Activated CD4-positive, CD25-positive, alpha-beta regulatory T cell (primary cell): ENCODE measurements at places on chromosomes 11 and 22.
A peak's percentile ranks its signal among the peaks of the same experiment; 100 is the strongest.

DNA sequence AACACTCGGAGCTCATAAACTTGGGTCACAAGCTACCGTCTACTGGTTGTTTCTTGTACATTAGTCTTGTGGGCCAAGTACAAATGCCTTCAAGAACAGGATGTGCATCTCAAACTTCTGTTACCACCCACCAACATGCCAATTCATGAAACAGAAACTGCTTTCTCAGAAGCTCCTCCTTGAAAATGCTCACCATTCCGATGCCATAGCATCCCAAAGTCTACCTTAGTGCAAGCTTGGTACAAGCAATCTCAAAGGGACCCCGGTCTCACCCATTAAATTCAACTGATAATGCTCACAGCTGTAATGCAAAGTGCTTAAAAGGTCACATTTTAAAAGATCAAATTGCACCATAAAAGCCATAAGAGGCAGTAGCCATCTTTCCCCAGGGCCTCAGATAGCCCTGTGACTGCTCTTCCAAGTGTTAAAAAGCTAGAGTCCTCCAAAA, 31.8 kb upstream of the CCDC34 start:
- DNase-seq, result no peak

DNA sequence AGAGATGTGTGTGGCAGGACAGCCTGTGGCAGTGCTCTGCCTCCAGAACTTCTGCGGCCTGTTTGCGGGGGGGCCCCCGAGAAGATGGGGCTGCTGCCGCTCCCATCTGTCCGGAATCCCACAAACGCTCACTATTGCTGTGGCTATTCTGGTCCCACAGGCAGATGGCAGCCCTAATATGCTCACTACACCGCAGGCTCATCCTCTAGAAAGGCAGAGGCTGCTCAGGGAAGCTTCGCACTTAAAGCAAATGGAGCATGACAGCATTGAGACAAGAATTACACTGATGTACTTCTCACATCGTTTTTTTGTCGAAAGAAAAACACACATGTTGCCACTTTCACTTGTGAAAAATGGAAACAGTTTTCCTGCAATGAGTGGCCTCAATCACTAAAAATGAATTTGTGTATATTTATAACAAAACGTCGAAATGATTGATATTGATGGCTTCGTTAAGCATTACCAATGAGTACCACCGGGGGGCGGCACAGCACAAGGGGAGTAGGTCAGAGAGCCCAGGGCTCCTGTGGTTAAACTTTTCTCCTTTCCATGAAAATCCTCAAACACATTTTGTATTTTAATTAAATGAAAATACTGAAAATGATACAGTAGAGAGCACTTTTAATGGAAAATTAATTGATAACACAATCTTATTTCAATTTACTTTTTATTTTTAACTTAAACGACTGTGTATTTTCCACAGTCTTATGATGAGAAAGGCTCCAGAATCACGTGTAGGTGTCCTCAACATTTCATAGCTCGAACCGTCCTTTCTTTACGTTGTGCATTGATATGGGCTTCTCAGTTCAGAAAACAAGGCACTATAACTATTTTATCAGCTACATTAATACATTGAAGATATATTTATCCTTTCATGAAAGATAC, 69.1 kb downstream of the CTTN start:
- DNase-seq, result no peak

- no peak for DNase-seq
These were observed 64.6 kb downstream of the ARHGEF12 start for GRCh38 chr11:120400564-120401364.

- no peak for DNase-seq
These were observed at the start of gene NOX4 for GRCh38 chr11:89490981-89491690. NOX4 (minus strand) TSS chr11:89491375; CDS start chr11:89491246, 129 bp downstream.

DNA sequence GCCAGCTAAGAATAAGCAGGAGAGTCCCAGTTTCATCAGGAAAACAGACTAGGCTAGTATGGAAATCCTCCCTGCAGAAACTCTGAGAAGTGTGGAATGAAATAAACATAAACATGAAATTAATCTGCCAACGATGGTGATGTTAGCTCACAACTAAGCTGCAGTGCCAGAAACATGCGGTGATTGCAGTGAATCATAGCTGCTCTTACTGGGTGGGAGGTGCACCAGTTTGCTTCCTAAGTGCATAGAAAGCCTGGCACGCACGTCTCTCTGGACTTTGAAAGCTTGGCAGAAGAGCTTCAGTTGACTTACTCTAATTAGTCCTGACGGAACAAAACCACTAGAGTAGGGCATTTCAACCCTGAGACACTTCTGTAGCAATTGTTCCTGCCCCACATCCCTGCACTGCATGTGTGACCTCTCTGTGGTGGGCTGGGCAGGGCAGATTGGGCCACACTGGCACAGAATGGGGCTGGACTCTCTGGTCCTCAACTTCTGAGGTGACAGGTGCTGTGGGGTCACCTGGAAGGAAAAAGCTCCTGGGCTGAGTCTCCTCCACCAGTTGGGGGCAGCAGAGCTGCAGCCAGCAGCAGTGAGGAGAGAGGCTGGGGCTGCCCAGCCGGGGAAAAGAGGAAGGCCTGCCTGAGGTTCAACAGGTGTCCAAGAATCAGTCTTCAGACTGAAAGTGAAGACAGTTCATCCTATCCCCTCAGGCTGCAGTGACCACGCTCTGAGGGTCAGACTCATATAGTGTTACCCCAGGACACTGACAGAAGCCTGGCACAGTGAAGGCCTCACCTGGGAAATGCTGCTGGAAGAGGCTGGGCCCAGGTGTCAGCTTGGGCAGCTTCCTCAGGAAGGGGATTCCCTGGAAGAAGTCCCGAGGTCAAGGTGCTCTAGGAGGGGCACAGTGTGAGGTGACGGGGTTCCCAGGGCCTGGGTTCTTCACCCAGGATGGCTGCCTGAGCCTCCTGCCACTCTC, 40.5 kb downstream of the GGTLC2 start:
- no peak for DNase-seq

- DNase-seq, result no peak
These were observed 1.1 kb downstream of the EXT2 start for GRCh38 chr11:44096360-44097185.

- DNase-seq, result no peak
These were observed 1.2 kb downstream of the AIP start for GRCh38 chr11:67483831-67484665.

DNA sequence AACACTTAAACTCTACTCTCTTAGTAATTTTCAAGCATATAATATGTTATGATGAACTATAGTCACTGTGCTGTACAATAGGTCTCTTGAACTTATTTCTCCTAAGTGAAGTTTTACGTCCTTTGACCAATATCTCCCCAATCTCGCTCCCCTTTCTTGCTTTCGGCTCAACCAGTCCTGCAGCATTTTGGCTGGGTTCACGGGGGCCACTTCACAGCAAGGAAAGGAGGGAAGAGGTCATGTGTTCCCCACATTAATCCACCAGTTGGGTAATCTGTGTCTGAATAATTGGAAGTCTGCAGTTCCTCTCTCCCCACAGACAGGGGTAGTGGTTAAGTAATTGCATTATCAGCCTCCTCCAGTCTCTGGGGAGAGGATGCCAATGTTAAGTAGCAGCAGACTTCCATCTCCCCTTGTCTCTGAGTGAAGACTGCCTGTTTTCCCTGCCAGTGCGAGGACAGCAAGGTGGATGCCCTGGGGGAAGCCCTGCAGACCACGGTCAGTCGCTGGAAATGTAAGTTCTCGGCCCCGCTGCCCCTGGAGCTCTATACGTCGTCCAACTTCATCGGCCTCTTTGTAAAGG, 59.2 kb upstream of the CRTAM start:
- DNase-seq, result no peak

- no peak for DNase-seq
These were observed 1.7 kb downstream of the SMTN start for GRCh38 chr22:31082606-31083376.

DNA sequence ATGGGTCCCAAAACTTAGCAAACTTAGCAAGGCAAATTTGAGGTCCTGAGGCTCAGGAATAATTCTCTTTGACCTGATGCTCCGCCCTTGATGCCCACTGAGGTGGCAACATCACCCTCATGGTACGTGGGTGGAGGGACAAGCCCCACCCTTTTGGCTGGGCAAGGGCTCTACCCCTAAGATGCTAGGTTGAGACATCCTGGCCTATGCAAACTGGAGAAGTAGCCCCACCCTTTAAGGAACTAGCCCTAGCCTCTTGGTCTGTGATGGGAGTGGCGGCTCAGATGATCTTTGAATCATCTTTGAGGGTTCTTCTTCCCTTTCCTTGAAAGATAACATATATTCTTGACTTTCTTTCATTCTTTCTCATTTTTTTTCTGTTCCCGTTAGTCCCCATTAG, 32.9 kb downstream of the CABIN1 start:
- no peak for DNase-seq

- no peak for DNase-seq
These were observed 29.9 kb downstream of the MICAL2 start for GRCh38 chr11:12140186-12140793.

DNA sequence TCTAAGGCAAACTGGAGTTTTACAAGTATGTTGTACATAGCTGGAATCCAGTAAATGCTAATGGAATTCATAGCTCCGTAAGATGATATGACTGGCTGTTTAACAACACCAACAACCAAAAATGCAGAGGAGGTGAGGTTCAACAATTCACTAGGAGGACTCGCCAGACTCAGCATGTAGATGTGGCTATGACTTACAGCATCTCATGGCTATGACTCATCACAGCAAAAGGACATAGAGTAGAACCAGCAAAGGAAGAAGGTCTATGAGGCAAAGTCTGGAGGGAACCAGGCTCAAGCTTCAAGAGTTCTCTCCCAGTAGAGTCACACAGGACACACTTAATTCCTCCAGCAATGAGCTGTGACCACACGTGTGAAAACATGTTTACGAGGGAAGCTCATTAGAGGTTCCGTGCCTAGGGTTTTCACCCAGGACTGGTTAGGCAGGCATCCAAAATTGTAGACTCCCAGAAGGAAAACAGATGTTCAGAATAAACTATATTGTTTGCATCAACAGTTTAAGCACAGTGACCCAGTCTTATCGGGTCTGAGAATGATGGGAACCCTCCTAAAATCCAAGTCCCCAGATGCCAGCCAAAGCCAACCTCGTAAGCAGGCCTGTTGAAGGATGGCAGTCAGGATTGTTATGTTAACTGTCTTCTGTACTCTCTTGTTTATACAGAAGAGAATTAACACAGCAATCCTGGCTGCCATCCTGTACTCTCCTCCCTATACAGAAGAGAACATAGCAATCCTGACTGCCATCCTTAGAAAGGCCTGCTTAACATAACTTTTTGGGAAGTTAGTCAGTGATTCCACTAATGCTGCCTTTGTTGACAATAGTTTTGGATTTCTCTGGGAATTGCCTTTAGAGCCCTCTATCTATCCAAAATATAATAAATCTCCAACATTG, 116.6 kb downstream of the LARGE1 start:
- DNase-seq, result no peak

DNA sequence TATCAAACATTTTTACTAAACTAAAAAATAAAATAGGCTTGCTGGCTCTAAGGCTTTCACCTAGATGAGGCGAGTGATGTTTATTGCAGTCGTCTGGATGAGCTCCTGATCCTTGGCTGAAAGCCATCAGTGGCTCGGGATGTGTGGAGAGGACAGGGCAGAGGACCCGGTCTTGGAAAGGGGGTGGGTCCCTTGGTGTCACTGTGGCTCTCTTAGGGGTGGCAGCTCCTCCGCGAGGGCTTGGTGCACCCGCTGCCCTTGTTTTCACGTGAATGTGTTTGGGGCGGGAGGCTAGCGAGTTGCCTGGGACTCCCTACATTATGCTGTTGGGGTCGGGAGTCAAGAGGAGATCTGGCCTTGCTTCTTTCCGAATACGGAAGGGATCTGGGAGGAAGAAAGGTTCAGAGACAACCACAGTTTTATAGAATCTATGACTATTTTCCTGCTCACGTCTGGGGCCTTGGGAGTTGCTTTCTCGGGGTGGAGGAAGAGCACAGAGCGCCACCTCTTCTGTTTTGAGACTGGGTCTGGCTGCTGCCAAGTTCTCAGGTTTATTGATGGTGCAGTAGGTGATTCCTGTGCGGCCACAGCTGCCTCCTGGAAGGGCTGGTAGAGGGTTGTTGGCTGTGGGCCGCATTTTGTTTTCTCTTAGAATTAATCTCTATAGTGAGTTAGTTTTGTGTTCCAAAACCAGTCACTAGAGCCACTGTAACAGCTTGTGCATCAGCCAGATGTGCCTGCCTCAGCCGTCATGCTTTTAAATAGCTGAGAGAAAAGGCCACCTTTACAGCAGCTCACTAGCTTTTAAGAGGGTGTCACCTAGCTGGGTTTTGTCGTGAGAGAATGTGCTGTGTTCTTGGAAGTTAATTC, 12.8 kb downstream of the TBC1D22A start:
- no peak for DNase-seq

DNA sequence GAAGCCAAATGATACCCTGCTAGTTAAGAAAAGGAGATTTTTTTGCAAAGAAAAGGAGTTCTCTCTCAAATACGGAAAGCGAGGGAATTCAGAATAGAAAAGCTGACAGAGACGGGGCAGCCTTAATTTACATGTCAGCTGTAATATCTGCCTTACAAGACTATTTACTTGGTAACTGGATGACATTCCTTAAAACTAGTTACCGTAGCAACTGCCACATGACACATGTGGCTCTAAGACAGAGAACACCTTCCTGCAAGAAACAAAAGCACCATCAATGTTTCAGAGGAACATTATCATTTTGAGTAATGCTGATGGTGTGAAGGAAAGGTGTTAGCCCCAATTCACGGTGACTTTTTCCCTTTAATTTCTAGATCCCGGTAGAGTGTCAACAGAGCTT, 222.1 kb downstream of the LRRC4C start:
- DNase-seq, result no peak

GRCh38 chr22:47270463-47271135, 508.1 kb downstream of the TBC1D22A start:
- no peak for DNase-seq

DNA sequence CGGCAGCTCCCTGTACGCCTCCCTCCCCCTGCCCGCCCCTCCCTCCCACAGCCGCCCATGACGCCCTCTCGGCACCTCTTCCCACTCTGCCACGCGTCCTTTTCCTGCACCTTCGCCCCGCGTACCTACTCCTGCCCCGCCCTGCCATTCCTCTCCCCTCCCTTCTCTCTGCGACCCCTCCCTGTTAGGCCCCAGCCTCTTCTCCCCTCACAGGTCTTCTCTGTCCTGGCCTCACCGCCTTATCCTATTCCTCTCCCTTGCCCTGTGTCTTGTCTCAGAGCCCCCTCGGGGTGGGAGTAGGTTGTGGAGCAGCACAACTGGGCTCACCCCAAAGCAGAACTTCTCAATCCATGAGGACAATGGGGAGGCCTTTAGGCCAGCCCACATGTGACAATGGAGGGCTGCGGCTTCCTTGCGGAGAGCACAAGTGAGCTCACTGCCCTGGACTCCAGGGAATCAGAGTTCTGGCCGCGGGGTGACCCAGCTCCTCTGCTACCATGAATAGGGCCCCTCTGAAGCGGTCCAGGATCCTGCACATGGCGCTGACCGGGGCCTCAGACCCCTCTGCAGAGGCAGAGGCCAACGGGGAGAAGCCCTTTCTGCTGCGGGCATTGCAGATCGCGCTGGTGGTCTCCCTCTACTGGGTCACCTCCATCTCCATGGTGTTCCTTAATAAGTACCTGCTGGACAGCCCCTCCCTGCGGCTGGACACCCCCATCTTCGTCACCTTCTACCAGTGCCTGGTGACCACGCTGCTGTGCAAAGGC, 539 bp downstream of the SLC35C1 start:
- no peak for DNase-seq

- peak; percentile 71 for DNase-seq
These were observed 39.5 kb downstream of the MUC5B start for GRCh38 chr11:1262172-1263006.

- no peak for DNase-seq
These were observed 13.7 kb downstream of the TAGLN start for GRCh38 chr11:117212697-117213355.
